Suppressor macrophage (primary cell): ENCODE measurements at places on chromosomes 7 and 10.
A peak's percentile ranks its signal among the peaks of the same experiment; 100 is the strongest.

- DNase-seq: no peak
These were observed 118.3 kb downstream of the AKR1D1 start for GRCh38 chr7:138194567-138194966.

DNA sequence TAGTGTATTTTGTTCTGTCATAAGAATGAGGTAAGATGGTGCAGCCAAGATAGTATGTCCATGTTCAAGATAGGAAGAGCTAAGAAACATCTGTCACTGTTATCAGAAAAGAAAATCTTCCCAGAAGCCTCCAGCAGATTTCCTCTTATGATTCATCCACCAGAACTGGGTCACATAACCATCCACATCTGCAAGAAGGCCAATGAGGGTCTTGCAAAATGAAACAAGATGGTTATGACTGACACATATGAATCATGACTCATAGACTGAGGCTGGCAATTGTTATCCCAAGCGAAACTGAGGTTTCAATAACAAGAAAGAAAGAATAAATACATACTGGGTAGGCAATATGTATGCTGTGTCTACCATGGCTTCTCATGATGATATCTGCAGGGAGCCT lies 30.3 kb downstream of the CCNJ start:
- no peak for DNase-seq

GRCh38 chr10:4522296-4523000 lies 303.6 kb upstream of the AKR1E2 start:
- DNase-seq: no peak

- no peak for DNase-seq
These were observed 81.5 kb upstream of the LRRTM3 start for GRCh38 chr10:66844176-66844942.

- DNase-seq: peak; percentile 78
These were observed 11.7 kb downstream of the CREB5 start for GRCh38 chr7:28423918-28424514.

- DNase-seq: no peak
These were observed 667.1 kb upstream of the LRRTM3 start for GRCh38 chr10:66258693-66259092.
